ENCODE measurements at places on chromosomes 2 and 18.

GRCh38 chr2:109376796-109377495, 236.8 kb downstream of the SEPTIN10 start:
- DNase-seq: no peak

DNA sequence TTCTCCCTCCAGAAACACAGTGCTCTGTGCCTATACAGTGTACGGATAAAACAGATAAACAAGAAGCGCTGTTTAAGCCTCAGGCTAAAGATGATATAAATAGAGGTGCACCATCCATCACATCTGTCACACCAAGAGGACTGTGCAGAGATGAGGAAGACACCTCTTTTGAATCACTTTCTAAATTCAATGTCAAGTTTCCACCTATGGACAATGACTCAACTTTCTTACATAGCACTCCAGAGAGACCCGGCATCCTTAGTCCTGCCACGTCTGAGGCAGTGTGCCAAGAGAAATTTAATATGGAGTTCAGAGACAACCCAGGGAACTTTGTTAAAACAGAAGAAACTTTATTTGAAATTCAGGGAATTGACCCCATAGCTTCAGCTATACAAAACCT, 70.7 kb downstream of the TANK start:
- DNase-seq: no peak

- no peak for DNase-seq
Observed at GRCh38 chr18:32629981-32630700, 142.7 kb downstream of the KLHL14 start.

GRCh38 chr18:68478246-68478645, 236.7 kb downstream of the TMX3 start:
- no peak for DNase-seq

DNA sequence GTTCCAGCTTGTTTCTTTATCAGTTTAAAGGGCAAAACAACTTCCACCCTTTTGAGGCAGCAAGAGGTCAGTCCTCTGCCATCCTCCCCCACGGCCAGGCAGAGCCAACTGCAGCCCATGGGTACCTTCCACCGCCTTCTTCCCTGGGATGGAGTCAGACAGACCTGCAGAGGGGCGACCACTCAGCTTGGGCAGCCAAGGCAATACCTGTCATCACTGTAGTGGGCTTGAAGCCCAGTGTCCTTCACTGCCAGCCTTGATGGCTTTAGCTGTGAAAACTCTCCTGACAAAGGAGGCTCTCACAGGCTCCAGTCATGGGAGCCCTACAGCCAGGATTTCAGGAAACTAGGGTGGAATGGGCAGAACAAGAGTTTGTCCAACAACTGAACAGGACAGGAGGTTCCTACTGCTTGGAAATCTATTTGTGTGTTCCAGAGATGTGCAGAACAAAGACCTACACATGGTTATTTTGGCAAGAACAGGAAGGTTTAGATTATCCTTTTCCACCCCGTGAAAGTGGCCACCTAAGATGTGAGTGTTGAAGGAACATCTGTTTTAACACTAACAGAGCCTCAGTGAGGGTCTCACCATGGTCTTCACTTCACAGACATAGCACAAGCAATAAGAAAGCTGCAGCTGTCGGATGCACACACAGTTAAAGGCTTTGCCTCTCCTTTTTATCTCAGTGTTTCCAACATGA, 93.9 kb upstream of the RMDN2 start:
- no peak for DNase-seq

DNA sequence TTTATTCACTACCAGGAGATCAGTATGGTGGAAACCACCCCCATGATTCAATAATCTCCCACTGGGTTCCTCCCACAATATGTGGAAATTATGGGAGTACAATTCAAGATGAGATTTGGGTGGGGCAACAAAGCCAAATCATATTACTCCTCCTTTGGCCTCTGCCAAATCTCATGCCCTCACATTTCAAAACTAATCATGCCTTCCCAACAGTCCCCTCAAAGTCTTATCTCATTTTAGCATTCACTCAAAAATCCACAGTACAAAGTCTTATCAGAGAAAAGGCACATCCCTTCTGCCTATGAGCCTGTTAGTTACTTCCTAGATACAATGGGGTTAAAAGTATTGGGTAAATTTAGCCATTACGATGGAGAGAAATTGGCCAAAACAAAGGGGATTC, 989.5 kb upstream of the CNTNAP5 start:
- DNase-seq: no peak

All from stimulated activated CD4-positive, alpha-beta T cell treated with anti-CD3 and anti-CD28 coated beads, TNF-alpha, amount 100 ng/mL, for 48 hours (primary cell).